ENCODE measurements at places on chromosomes 7 and 10.

DNA sequence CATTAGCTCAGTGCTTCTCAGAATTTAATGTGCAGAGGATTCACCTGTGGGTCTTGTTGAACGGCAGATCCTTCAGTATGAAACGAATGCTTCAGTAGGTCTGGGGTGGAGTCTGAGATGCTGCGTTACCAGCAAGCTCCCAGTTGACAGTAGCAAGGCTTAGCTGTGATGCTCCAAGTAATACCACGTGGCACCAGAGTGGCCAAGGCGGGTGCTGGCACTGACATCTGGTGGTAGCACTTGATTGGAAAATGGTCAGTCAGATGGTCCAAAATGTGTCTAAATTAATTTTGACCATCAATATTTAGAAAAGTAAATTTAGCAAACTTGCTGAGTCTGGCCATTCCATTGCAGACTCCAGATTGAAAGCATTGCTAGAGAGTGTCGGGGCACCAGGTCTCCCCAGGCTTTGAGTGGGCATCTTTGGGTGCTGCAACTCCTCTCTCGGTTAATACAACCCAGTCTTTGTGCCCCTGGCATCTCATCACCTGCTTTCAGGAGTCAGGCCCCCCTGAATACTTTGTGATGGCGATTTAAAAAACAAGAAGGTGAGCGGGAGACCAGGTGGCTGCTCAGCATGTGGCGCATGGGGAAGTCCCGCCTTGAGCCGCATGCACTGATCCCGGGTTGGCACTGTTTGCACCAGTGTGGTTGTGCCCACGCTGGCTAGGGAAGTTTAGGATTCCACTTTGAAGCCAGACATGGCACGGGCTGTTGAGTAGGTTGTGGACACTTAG is 130.1 kb downstream of the NT5C2 start:
- no peak for DNase-seq

GRCh38 chr10:70619271-70620019 is 16.9 kb upstream of the PRF1 start:
- no peak for DNase-seq

DNA sequence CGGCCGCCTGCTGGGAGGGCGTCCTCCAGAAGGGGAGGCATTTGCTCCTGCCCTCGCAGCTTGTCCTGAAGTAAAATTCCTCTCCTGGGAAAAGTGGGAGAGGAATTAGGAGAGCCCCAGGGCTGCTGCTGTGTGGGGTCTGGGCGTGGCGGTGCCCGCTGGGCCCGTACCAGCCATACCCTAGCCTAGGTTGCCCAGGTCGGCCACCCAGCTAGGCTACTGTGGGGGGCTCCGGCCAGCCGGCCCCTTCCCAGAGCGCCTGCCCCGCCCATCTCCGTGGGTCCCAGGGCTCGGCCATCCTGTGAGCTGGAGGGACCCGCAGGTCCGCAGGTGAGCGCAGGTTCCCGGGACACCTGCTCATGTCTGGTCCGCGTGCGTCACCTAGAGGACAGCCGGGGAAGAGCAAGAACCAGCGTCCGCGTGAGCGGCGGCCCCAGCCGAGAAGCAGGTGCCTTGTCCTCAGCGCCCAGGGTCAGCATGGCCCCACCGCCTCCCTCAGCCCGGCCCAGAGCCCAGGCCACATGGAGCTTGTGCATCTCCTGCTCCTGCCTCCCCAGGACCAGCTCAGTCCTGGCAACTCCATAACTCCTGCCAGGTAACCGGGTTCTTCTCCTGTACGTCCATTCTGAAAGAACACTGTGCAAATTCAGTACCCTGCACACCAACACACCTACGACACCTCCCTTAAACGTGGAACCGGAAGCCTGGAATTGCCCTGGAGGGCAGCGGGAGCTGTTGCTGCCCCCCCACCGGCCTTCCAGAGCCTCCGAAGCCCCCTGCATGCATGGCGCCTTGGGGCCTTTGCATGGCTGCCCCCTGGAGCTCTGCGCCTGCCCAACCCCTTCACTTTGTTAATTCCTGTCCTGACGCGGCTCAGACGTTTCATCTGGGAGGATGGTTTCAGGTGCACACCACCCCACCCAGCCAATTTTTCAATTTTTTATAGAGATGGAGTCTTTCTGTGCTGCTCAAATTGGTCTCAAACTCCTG is 22.8 kb upstream of the FOXL3 start:
- DNase-seq, result no peak

DNA sequence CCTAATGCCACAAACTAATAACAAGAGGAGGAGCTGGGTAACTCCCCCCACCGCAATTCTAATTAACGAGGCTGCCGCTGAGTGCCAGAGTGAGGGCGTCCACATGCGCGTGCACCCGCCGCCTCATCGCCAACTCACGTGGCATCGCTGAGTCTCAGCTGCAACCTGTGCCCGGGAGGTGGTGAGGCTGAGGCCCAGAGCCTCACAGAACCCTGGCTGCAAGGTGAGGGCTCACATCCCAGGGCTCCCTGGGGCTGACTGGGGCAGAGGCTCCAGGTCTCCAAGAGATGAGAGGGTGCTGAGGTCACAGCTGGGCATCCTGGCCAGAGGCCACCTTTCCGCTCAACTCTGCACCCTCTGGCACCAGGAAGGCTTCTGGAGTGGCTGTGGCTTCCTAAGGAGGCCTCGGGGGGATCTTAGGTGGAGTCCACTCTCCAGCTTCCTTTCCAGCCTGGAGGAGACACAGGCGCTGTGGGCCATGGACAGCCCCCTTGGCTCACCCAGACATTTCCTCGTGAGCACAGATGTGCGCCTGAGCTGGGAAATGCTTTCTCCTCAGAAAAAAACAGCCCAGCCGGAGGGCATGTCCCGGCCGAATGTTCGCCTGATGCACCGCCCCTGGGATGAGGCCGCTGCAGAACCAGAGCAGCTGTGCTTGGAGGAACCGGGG is 242.6 kb downstream of the MAD1L1 start:
- DNase-seq, result no peak

DNA sequence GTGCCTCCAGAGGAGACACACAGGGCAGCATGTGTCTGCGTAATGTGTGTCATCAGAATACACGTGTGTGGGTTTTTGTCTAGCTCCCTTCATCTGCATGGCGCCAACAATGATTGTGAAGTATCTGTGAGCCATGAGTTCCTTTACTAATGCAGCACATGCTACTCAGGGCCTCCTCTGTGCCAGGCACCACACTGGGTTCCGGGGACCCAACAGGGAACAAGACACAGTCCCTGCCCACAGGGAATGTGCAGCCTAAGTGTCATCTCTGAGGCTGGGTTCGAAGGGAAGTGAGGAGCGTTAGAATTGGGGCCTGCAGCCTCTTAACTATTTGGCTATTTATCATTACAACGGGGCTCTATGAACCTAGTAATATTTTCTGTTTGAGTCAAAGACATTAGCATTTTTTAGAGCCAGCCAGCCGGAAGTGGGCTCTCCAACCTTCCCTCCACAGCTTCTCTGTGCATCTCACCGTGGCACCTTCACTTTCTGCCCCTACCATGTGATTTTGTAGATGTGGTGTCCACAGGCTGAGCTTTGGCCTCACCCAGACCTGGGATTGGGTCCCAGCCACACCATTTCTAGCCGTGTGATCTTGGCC is 43.9 kb upstream of the SRGN start:
- no peak for DNase-seq

DNA sequence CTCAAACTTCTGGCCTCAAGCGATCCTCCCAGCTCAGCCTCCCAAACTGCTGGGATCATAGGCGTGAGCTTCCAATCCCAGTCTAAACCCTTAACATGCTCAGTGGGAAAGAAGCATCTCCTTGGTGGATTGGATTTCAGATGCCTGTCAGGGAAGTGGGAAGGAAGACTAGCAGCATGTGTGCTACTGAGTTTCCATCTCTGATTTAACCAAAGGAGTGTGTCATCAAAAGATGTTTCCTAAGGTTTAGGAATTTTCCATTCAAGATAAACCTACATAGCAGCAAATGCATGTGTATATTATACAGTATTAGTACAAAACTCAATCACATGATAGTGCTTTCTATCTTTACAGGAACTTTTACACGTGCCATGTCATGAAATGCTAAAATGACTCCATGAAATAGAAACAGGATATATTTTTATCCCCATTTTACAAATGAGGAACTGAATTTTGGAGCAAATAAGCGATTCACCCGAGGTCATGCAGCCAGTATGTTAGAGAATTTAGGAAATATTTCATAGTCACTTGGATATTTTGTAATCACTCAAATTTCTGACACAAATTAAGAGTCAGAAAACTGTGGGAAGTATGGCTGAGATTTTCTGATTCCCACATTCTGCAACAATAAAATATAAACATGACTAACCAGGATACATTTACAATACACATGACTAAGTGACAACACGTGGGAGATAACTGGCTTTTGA is 11.4 kb upstream of the TMEM26 start:
- DNase-seq, result no peak

- DNase-seq, result no peak
Measured at GRCh38 chr7:341841-342638, 52.1 kb downstream of the FOXL3 start.

DNA sequence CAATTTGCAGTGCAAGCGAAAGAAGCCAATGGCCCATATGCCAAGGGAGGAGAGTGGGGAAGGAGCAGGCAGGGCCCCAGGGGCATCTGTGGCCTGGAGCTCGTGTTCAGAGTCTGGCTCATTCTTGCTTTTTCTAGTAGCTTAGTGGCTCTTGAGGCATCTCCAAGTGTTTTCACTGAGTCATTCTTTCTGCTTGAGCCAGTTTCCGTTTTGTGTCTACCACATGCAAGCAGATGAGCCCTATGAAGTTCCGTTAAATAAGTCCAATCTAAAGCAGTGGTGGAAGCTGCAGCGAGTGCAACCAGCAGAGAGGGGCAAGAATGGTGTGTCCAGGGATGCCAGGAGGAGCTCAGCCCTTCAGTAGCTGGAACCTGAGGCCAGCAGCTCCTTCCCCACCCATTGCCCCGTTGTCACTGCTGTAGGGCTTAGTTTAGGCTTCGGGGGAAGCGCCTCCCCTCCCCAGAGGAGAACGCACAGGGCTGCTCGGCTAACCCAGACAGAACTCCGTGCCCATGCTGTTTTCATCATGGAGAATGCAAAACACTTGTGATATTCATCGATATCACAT is 57.4 kb upstream of the EBF3 start:
- no peak for DNase-seq

- no peak for DNase-seq
Measured at GRCh38 chr7:132503415-132503814, 72.9 kb downstream of the PLXNA4 start.

DNA sequence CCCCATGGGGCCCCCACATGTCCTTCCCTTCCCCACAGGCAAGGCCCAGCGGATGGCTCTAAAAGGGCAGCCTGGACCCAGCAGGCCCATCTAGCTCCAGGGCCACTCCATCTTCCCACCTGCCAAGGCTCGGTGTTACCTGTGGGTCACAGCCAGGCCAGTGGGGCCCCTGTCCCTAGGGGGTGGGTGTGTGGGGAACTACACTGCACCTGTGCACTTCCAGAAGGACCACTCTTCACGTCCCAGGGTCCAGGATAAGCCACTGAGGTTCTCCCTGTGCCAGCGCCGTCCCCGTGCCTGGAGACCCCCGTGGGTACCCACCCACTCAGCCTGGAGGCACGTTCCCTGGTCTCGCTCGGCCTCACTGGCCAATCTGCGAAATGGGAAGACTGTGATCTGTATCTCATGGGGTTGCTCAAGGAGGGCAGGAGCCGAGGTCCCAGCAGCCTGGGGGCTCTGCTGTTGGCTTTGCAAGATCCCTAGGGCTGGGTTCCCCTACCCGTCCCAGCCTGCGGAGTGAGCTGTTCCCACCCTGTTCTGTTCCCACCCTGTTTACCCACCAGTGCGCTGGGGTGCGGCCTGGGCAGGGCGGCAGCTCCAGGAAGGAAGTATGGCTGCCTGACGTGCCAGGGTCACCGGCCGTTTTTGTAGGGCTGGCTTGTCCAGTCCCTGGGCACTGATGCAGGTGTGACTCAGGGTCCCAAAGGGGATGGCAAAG is 4.6 kb downstream of the PWWP2B start:
- no peak for DNase-seq

- no peak for DNase-seq
Measured at GRCh38 chr7:158043551-158044481, 543.8 kb downstream of the PTPRN2 start.

GRCh38 chr10:119736220-119736619 is 10.4 kb downstream of the INPP5F start:
- no peak for DNase-seq

- DNase-seq, result no peak
Measured at GRCh38 chr7:112462236-112462635, 12.0 kb downstream of the IFRD1 start.

DNA sequence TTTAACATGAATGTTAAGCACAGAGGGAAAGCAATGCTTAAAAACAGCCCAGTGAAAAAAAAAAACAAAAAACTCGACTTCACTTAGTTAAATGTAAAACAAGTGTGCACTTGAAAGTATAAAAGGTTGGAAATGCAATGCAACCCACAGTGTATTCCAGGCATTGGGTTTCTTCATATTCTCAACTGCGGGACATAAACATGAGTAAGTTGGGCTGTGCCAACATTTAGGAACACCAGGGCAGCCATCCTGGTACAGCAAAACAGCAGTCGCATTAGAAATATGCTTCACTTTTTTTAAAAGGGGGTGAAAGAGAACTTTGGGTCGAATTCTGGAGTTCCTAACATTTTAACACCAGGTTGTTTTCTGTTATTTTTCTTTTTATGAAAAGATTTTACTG is 937 bp downstream of the STEAP1 start:
- no peak for DNase-seq

DNA sequence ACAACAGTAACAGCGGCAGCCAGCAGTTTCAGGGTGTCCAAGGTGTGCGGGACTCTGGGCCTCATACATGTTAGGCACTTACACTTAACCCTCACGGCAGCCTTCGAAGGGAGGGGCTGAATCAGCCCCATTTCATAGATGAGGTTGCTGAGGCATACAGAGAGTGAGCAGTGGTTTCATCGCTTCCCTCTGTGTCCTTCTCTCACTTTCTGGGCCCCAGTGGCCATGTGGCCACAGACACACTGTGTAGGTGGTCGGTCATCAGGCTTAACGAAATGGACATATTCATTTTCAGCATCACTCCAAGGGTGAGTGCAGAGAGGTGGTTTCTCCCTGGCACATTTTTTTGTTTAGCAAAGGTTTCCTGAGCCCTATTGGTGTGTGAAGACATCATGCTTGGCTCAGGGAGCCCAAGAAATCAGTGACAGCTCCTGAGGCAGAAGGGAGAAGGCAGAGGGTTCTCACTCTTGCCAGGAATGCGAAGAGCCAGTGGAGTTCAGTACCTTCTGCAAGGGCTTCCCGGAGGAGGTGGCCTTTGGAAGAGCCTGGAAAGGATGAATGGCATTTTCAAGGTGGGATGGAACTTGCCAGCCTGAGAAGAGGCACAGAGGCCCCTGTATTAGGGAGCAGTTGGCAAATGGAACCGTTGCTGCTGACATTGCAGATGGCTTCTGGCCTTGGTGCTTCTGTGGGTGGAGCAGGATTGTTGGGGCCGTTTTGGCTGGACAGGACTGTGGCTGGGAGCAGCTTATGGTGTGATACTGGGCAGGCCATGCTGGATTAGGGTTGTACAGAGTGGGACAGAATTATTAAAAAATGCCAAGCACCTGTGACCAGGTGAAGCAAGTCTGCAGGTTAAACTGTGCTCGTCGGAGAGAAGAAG is 61.7 kb upstream of the PPIF start:
- DNase-seq, result no peak
